Left forelimb (tissue), 1 donor: ENCODE measurements at places on chromosomes 5 and 9.
A peak's percentile ranks its signal among the peaks of the same experiment; 100 is the strongest.

GRCh38 chr5:127891942-127892341 lies 188.8 kb downstream of the CCDC192 start:
- DNase-seq = no peak

GRCh38 chr9:111450124-111450523 lies 34.1 kb downstream of the ECPAS start:
- DNase-seq = no peak

DNA sequence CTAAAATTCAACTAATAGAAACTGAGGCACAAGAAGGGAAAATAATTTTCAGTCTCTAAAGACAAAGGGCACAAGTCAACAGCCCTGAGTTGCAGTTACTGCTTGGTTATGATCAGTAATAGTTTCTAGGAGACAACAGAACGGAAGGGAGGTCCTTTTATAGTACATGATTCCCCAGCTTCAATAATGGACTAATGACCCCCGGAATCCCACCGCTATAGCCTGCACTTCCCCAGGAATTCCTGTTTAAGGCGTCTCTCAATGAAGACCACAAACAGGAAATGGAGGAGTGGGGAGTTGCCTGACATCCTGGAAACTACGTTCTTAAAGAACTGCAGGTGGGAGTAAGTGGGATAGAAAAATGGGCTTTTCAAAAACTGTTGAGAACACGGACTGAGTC lies 60.6 kb downstream of the DIAPH1 start:
- no peak for DNase-seq

DNA sequence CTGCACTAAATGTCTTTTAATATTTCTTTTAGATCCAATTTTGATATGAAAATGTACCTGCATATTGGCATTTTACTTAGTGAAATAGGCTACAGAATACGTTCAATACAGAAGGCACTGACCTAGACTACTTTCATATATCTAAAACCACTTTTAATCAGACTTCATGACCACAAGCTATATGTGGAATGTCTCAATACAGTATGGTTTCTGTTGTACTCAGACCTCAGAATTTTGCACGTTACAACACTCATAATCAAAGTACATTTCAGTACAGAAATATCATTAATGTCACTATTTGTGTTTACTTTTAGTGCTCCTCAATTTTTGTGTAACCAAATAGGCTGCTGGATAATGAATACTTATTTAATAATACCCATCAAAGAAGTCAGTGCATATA lies 74.8 kb downstream of the MEF2C start:
- no peak for DNase-seq

- DNase-seq = no peak
Observed at GRCh38 chr5:170302653-170303501, 5.3 kb upstream of the LCP2 start.

GRCh38 chr9:109857336-109857735 lies 77.3 kb downstream of the PALM2AKAP2 start:
- DNase-seq = no peak

GRCh38 chr9:83424831-83425230 lies 113.4 kb downstream of the FRMD3 start:
- DNase-seq = no peak

DNA sequence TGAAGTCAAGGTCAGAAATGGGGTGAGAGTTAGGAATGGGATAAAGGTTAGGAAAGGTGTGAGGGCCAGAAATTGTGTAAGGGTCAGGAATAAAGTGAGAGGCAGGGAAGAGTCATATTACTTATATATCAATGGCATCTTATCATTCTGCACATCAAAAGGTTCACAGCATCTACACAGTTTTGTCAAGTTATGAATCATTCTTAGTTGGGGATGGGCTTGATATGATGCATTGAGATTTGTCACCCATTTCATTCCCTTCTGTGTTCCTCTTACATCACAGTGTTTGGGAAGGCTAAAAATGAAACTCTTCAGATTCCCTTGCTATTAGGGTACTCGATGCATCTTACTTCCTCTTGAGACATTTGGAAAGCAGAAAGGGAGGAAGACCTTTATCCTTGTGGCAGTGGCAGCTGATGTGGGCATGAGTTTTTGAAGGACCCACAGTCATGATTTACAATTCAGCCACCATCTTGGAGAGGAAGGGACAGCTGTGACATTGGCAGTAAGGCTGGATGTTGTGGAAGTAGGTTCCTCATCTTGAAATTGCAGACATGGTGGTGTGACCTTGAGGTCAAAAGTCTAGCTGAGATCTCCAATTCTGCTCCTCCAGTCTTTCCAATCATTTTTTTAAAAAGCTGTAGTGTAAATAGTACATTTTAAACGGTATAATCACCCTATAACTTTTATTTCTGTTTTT lies 24.2 kb upstream of the NPR3 start:
- no peak for DNase-seq

GRCh38 chr5:103102234-103102633 lies 17.7 kb downstream of the GIN1 start:
- no peak for DNase-seq

- no peak for DNase-seq
Observed at GRCh38 chr9:35164711-35165110, 2.9 kb downstream of the UNC13B start.

DNA sequence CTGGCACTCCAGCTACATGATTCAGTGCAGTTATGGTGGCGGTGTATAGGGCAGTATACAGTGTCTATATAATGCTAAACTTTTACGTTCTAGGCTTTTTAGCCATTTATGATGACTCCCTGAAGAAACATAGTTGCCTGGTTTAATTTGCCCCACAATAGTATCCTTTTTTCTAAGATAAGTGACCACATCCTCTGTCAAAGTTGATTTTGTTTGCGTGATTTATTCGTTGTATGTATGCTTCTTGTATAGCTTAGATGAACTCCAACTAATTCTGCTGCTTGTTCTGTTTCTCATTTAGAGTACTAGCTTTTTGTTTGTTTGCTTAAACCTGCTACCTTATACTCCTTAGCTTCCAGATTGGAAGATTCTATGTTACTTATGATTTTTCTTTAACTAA lies 83.6 kb downstream of the ERMP1 start:
- DNase-seq = no peak

DNA sequence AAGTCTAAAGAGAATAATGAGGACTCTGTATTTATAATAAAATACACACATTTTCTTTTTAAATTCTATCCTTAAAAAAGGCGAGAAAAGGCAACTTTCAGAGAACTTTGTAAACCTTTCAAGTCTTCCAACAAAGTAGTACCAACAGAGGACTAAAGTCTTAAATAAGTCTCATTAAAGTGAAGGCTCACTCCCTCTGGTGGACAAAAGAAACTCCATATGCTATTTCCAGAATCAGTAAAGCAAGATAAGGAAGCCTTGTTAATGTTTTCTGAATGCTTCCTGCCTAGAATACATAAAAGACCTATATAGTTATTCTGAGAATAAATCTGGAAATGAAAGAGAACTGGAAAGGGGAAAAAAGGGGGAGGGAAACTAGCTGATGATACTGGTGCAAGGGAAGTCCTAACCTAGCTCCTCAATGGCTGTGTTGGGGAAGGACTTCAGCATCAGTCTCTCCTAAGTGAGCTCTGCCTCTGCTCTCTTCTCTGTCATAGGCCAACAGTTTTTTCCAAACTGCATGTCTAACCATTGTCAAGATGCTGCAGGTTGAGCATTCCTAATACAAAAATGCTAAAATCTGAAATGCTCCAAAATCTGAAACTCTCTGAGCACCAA lies 7.2 kb downstream of the HMGCS1 start:
- DNase-seq = no peak

DNA sequence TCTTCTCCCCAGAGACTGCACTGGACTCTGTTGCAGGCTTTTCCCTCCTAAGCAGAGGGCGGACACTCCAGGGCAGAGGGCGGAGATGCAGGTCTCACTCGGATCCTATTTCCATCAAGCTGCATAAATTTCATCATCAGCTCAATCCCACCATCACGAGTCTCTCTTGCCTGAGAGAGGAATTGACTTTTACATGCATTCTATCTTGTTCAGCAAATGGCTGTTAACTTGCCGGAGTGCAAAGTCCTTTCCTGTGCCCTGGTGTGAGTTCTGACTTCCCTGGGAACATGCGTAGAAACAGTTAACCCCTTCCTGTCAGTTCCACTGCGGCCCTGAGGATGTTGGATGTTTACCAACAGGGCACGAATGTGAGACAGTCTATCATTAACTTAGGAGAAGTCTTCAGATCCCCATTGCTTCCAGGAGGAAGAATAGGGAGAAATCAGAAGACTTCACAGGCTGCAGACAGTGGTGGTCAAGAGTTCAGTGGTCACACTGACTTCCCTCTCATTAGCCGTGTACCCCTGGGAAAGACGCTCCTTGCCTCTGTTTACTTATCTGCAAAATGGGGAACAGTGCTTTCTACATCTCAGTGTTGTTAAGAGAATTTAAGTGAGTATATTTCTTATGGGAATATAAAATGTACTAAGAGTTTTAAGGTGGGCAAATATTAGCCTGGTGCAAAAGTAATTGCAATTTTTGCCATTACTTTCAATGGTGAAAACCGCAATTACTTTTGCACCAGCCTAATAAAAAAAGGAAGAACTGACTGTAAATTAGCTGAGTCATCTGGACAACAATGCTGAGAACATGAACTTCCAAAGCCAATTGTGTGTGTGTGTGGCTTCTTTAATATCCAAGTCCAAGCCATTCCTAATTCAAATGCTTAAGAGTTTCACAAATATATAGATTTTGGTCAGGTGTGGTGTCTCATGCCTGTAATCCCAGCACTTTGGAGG lies 248.0 kb downstream of the DRD1 start:
- DNase-seq = no peak

- DNase-seq = no peak
Observed at GRCh38 chr9:135136991-135137832, 49.7 kb downstream of the OLFM1 start.

- DNase-seq = no peak
Observed at GRCh38 chr5:6439588-6440550, 8.8 kb upstream of the UBE2QL1 start.

DNA sequence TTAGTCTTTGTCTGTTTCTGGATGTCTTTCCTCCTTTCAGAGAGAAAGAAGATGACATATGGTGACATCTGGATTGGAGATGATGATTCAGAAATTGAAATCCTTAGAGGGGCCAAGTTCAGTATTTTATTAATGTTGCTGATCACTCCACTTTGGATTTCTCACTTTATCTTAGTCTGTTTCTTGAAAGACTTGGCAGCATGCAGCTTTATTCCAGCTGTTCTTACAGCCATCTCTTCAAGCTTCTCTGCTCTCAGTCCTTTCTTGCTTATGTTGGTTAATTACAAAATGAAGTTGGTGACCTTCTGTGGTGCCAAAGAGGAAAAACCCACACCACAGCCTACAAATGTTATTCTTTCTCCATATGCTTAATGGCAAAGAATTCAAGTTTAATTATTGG lies 62.1 kb downstream of the SNCAIP start:
- no peak for DNase-seq

DNA sequence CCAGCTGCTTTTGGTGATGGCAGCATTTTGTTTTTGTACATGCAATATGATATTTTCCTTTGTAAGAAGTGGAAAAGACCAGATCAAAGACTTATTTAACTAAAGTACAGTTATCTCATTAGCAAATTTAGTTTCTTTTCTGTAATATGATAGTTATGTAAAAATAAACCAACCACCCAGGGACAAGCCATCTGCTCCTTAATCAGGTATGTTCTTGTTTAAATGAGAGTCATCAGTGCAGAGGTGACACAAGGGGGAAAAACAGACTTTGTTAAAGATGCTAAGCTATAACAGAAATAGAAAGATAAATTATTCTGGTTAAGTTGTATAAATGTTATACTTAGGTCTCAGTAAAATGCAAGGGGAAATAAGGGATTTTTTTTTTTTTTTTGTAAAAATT lies 805.7 kb upstream of the SEMA6A start:
- DNase-seq = no peak

- DNase-seq = no peak
Observed at GRCh38 chr5:116237917-116238500, 153.2 kb downstream of the COMMD10 start.

- DNase-seq = no peak
Observed at GRCh38 chr5:181160152-181160754, 12.9 kb downstream of the OR2V2 start.

- DNase-seq = no peak
Observed at GRCh38 chr9:15722888-15723287, 170.0 kb downstream of the CCDC171 start.

DNA sequence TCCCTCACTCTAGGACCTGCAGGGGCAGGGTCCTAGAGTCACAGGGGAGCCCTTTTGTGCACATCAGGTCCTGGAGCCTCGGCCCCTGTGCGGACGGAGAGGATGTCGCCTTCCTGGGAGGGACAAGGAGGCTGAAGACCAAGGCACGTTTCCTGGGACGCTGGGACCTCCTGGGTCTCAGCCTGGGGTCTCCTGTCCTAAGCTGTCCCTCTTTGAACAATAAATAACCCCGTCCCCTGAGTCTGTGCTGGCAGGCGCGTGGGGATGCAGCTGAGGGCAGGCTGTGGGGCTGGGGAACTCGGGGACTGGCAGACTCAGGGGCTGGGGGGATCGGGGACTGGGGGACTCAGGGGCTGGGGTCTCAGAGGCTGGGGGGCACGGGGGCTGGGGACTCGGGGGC lies 31.1 kb downstream of the PAEP start:
- no peak for DNase-seq

GRCh38 chr5:17761326-17761725 lies 127.1 kb downstream of the TAF11L14 start:
- DNase-seq = no peak

DNA sequence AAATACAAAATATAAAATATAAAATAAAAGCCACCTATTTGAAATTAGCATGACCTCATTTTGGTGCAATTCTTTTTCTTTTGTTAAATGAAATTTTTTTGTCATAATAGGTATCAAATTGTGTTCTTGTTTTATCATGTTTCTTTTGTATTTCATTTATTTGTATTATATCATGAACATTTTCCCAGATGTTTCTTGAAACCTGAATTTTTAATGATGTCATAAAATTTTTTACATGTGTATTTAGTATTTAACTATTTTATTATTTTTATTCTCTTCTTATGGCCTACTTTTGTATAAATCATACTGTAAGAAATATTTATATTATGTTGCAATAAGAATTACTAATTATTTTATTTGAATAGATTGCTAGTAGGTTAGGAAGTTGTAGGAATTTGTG lies 361.7 kb downstream of the TMEM161B start:
- DNase-seq = no peak

DNA sequence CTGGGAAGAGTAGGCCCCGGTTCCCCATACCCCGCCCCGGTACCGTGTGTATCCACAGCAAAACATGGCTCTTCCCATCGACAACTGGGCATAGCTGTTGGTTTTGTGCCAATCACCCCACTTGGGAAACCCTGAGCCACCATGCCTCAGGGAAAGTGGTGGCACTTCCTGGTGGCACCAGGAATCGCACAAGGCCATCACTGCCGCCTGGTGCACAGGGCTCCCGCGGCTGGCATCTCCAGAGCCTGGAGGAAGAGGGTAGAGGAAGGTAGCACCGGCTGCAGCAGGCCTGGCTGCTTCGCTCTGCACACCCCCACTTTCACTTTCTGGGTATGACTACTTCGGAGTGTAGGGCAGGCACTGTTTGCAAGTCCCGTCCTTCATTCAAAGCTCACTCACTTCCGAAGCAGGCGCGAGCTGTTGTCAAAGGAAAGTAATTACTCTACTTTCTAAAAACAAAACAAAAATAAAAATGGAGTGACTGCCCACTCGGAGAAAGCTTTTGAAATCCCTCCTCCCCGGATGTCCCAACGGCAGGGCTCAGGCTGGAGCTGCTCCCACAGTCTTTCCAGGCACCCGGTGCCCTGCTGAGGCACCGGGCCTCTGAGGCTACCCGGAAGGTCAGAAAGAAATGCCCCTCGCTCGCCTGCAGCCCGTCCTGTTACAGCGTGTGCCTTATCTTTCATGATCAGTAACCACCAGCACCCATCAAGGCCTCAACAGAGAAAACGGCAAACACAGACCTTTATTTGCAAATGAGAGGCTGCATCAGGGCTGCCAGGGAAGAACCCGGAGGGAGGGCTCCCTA lies 2.0 kb downstream of the BRD3 start:
- DNase-seq = peak; percentile 56

GRCh38 chr5:140821375-140822280 lies at the start of gene PCDHA5:
Gene PCDHA5, plus strand, starts transcription at chr5:140821613.
- no peak for DNase-seq
